ENCODE measurements at places on chromosomes 12 and 14.
A peak's percentile ranks its signal among the peaks of the same experiment; 100 is the strongest.

- H3K4me1 ChIP-seq: peaks cover 31% of the 10 kb centered on the region
- no peak overlapping the region for H3K27ac ChIP-seq
- no peaks in the 10 kb centered on the region for H3K36me3 ChIP-seq
- no peak for DNase-seq
Measured at GRCh38 chr14:62084020-62084419, 321.8 kb downstream of the SNAPC1 start.

- no peak overlapping the region for H3K27ac ChIP-seq
- no peaks in the 10 kb centered on the region for H3K27me3 ChIP-seq
- no peaks in the 10 kb centered on the region for H3K36me3 ChIP-seq
- H3K4me1 ChIP-seq: no peaks in the 10 kb centered on the region
Measured at GRCh38 chr12:58765076-58765475, 155.2 kb downstream of the LRIG3 start.

DNA sequence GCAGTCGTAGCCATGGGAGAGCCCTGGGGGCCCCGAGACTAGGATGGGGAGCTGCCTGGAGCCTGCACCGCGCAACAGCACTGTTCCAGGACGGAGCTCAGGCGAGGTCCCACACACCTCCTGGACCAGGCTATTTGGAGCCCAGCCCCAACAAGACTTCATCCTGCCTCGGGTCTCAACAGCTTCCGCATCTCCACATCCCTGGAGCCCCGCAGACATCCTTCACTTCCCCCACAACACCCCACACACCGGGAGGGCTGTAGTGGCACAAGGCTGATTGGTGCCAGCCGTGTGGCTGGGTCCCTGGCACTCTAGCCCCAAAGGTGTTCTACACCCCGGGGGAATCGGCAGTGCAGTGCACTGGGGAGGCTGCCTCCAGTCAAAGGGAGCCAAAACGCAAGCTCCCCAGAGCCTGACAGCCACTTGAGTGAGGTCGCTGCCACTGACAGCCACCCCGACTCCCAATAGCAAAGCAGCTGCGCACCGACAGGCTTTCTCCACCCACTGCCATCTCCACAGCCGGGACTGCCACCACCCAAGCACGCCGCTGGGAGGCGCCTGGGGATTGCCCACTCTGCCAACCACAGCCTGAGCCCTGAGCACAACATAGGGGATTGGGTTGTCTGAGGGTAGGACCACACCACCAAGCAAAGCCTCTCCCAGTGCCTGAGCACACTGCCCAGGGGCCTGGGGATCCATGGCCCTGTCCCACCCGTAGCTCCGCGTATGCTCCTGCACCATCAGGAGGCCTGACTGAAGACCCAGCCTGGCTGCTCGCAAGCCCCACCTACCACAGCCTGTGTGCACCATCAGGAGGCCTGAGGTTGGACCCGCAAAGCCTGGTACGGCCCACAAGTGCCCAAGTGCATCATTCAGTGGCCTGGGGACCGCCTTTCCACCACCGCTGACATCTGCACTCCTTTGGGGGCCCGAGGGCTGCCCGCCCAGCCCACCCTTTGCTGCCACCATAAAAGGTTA lies 13.2 kb upstream of the KLRF1 start:
- H3K36me3 ChIP-seq: no peaks in the 10 kb centered on the region
- H3K4me3 ChIP-seq: peak overlapping the region; percentile 58
- no peaks in the 10 kb centered on the region for H3K4me1 ChIP-seq
- no peaks in the 10 kb centered on the region for H3K27me3 ChIP-seq
- no peak overlapping the region for H3K27ac ChIP-seq
- DNase-seq: peak; percentile 23

DNA sequence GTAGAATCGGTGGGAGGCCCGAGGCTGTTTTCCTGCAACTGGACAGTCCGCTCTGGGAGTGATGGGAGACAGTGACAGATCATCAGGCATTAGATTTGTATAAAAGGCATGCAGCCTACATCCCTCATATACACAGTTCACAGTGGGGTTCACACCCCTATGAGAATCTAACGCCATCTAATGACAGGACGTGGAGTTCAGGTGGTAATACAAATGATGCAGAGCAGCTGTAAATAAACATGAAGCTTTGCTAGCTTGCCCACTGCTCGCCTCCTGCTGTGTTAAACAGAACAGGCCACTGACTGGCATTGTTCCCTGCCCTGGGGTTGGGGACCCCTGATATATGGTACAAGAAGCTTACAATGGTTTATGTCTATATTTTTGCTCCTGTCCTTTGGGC lies 179.0 kb downstream of the LRFN5 start:
- no peaks in the 10 kb centered on the region for H3K36me3 ChIP-seq
- no peaks in the 10 kb centered on the region for H3K27me3 ChIP-seq
- H3K4me3 ChIP-seq: no peak overlapping the region

- H3K27me3 ChIP-seq: no peaks in the 10 kb centered on the region
- DNase-seq: no peak
- peaks cover 26% of the 10 kb centered on the region for H3K36me3 ChIP-seq
- peaks cover 82% of the 10 kb centered on the region for H3K4me1 ChIP-seq
Measured at GRCh38 chr12:94265966-94266745, 117.8 kb downstream of the PLXNC1 start.

- H3K4me1 ChIP-seq: peaks cover 17% of the 10 kb centered on the region
- H3K36me3 ChIP-seq: no peaks in the 10 kb centered on the region
- H3K4me3 ChIP-seq: no peak overlapping the region
- H3K27ac ChIP-seq: peak overlapping the region; percentile 50
Measured at GRCh38 chr12:68638721-68639395, 28.2 kb downstream of the RAP1B start.

GRCh38 chr12:32089156-32089555 lies 17.5 kb upstream of the BICD1 start:
- no peak overlapping the region for H3K4me3 ChIP-seq
- no peak for DNase-seq
- no peaks in the 10 kb centered on the region for H3K27me3 ChIP-seq
- H3K4me1 ChIP-seq: no peaks in the 10 kb centered on the region
- H3K36me3 ChIP-seq: no peaks in the 10 kb centered on the region

DNA sequence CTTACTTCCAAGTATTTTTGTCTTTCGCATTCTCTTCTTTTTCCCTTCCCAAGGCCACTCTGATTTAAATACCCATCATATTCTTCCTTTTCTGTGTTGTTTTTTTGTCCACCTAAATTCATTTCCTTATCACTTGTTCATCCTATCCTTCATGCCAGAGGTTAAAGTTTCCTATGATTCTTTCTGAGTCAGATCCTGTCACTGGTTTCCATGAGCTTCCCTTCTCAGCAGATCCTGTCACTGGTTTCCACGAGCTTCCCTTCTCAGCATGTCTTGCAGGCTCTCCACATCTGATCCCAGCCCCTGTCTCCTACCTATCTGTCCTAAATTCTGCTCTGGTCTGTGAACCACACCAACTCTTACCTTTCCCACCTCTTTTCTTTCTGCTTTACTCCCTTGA lies 311.8 kb upstream of the RGS6 start:
- no peak for DNase-seq
- H3K36me3 ChIP-seq: peaks cover 10% of the 10 kb centered on the region

DNA sequence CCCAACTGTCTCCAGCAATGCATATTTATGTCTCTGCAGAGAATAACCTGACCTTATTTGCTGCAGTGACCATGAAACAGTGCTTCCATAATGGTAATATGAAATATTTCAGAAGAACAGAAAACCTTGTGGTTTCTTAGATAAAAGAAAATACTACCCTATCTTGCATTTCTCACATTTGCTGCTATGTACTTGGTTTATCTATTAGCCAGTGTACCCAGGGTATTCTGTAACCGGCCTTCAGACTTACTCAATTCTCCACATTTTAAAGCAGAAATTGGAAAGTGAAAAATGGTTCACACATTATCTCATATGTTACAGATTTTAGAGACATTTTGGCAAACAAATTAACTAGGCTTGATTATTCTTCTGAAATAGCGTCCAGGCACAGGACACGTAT lies 57.9 kb upstream of the CCDC91 start:
- no peaks in the 10 kb centered on the region for H3K4me1 ChIP-seq
- no peak for DNase-seq
- H3K27ac ChIP-seq: no peak overlapping the region
- H3K27me3 ChIP-seq: no peaks in the 10 kb centered on the region
- H3K4me3 ChIP-seq: no peak overlapping the region

DNA sequence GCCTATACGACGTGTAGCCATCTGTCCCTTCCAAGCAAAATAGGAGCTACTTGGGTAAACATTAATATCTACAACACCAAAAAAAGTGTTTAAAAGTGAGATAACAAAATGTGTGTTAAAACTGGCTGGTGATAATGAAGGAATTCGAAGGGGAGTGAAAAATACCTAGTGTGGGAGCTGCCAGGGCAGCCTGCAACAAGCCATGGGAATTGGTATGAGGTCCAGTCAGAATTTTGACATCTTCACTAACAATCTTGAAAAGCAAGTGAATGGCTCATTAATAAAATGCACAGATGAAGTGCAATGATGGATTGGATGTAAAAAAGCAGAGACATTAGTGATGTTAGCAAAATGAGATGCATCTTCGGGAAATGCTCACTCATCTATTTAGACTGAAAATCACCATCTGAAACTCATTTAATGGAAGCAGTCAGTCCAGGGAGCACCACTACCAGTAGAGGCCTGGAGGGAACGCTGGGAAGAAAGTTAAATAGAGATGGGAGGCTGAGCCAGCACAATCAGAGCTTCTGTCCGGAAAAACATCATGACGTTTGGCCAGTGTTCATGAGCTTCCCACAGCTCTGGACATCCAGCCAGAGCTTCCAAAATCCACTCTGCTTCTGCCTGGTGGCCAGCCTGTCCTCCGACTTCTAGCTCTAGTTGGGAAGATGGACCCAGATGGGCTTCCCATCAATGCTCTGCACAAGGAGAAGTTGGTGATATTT lies 405.0 kb upstream of the TMTC1 start:
- no peaks in the 10 kb centered on the region for H3K27me3 ChIP-seq
- no peak for DNase-seq
- H3K4me1 ChIP-seq: no peaks in the 10 kb centered on the region
- no peak overlapping the region for H3K27ac ChIP-seq
- H3K4me3 ChIP-seq: no peak overlapping the region
- no peaks in the 10 kb centered on the region for H3K36me3 ChIP-seq

GRCh38 chr12:88272456-88272855 lies 130.3 kb downstream of the TMTC3 start:
- H3K27ac ChIP-seq: no peak overlapping the region
- DNase-seq: no peak
- H3K27me3 ChIP-seq: no peaks in the 10 kb centered on the region
- no peaks in the 10 kb centered on the region for H3K36me3 ChIP-seq
- H3K4me3 ChIP-seq: no peak overlapping the region
- no peaks in the 10 kb centered on the region for H3K4me1 ChIP-seq

- DNase-seq: no peak
- no peak overlapping the region for H3K4me3 ChIP-seq
- 0 out of 2 replicates have a peak, but pooled peaks cover 2% of the 10 kb centered on the region for H3K27me3 ChIP-seq
- no peaks in the 10 kb centered on the region for H3K4me1 ChIP-seq
- no peak overlapping the region for H3K27ac ChIP-seq
Measured at GRCh38 chr14:104536942-104537612, 42.5 kb upstream of the C14orf180 start.

DNA sequence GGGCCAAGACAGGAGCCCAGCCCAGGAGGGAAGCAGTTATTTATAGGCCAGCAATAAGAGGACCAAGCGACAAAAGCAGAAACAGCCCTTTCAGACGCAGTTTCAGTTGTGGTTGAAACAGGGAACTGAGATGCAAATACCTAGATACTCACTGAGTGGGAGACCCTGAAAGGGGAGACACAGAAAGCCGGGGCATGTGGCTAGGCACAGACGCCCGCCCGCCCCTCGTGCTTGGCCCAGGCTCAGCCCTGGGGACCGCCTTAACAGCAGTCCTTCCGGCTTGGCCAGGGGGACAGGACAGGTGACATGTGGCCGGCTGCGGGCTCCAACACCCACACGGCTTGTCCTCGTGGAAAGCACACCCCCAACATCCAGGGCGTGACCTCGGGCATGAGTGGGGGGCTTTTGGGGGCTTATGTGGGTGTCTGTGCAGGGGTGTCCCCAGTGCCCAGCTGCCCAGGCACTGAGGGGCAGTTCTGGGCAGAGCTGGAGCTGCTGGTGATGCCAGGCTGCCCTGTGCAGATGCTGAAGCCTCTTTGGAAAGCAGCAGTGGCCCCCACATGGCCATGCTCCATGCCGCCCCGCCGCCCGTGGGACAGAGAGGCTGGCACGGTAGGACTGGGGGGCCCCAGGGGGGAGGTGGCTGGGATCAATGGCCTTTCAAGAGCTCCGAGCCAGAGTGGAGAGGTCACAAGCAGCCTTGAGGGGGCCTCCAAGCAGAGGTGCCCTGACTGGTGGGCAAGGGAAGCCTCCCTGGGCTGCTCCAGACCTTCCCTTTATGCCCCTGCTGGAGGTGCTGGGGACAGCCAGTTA lies 2.1 kb downstream of the PLD4 start:
- peak overlapping the region; percentile 67 for H3K4me3 ChIP-seq
- H3K4me1 ChIP-seq: peaks cover 48% of the 10 kb centered on the region
- peak; percentile 88 for DNase-seq
- H3K27ac ChIP-seq: peak overlapping the region; percentile 78

DNA sequence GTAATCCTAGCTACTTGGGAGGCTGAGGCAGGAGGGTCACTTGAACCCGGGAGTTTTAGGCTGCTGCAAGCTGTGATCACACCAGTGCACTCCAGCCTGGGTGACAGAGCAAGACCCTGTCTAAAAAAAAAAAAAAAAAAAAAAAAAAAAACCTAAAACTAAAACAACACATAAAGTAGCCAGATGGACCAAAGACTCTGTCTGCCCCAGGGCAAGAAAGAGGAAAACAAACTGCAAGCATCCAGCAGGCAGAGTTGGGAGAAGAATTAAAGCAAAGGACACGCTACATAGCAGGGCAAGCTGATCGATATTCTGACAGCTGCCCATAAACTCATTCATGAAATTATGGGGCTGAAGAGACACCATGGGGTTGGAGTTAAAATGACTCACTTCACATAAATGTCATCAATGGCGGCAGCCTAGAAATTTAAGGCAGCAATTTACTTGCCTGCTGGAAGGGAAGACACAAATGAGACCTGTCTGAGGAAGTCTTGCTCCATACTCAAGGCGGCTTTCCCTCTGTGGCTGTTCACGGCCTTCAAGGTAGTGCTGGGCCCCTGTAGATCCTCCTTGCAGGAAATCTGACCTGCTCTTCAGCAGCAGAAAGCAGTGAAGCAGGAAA lies 259.1 kb upstream of the FKBP4 start:
- H3K4me1 ChIP-seq: no peaks in the 10 kb centered on the region
- no peak overlapping the region for H3K4me3 ChIP-seq
- DNase-seq: no peak

- DNase-seq: no peak
- peaks cover 15% of the 10 kb centered on the region for H3K36me3 ChIP-seq
- no peak overlapping the region for H3K27ac ChIP-seq
- no peak overlapping the region for H3K4me3 ChIP-seq
- no peaks in the 10 kb centered on the region for H3K4me1 ChIP-seq
- H3K27me3 ChIP-seq: no peaks in the 10 kb centered on the region
Measured at GRCh38 chr12:2858334-2858733, 1.5 kb upstream of the TEX52 start.

GRCh38 chr14:51208982-51209381 lies 31.1 kb upstream of the TMX1 start:
- no peak for DNase-seq
- H3K36me3 ChIP-seq: no peaks in the 10 kb centered on the region
- no peak overlapping the region for H3K27ac ChIP-seq
- no peak overlapping the region for H3K4me3 ChIP-seq

Data from GM12878 (cell line).